Heart right ventricle (tissue), 16 donors: ENCODE measurements at places on chromosomes 1 and 21.

DNA sequence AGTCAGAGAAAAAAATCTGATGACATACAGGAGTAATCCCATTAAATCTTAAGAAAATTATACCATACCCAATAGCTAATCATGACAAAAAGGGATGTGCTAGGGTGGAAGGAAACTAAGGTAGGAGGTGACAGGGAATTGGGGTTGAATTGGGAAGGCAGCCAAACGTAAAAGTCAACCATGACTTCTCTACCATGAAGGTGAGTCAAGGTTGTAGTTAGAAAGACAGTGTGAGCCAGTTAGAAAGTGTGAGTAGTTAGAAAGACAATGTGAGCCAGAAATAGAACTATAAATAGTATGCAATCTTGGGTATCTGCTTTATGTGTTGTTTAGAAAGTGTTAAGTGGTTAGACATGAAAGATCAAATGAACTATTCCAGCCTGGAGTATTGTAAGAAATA, 556.8 kb downstream of the AGBL4 start:
- DNase-seq: no peak

GRCh38 chr21:45199201-45199600, 88.5 kb downstream of the POFUT2 start:
- no peak for DNase-seq

DNA sequence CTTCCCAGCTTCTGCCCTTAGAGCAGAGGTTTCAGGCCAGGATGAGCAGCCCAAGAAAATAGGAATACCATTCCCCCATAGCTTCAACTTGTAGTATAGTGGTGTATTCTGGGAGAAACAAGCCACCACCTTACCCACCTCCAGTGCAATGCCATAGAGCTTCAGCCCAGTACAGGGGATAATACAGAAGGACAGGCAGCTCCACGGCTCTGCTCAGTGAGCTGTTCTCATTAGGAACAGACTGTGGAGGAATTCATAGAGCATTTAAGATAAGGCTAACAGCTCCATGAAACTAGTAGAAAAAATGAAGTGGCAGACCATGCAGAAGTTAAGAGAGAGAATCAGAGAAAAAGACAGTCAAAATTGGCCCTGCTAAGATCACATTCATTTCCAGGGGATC, 294.7 kb upstream of the POGK start:
- no peak for DNase-seq

- DNase-seq: no peak
Observed at GRCh38 chr1:204414016-204414415, 2.4 kb upstream of the PPP1R15B start.

- no peak for DNase-seq
Observed at GRCh38 chr1:159089184-159089791, 12.7 kb upstream of the AIM2 start.

DNA sequence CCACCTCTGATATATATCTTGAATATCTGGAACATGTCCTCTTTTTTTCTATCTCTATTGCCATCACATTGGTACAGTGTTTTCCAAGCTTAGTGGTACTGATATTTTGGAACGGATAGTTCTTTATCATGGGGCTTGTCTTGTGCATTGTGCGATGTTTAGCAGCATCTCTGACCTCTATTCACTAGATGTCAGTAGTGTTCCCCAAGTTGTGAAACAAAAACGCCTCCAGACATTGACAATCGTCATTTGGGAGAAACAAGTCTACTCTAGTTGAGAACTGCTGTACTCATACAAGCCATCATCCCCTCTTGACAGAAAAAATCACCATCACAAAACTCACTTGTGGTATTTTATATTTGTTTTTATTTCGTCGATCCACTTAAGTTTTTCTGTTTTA, 79.7 kb upstream of the CHODL start:
- no peak for DNase-seq
